Femur (tissue), 1 donor: ENCODE measurements at places on chromosomes 2 and 18.

GRCh38 chr2:64467096-64467843 lies 13.3 kb downstream of the LGALSL start:
- DNase-seq, result peak; percentile 44

DNA sequence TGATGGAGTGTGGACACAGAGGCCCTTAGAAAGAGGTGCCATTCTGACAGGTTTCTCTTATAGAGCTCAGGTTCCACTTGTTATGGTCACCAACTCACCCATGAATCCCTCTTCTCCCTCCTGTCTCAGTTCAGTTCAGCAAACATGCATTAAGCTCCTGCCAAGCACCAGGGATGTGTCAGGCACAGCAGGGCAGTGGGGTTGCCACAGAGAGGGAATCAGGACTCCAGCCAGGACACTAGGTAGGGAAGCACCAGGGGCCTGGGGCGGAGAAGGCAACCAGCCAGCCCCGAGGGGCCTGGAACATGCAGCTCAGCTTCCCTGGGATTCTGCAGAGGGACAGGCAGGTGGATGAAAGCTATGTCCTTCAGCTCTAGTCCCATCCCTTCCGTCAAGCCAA lies 44.6 kb downstream of the TOGARAM2 start:
- DNase-seq, result no peak

DNA sequence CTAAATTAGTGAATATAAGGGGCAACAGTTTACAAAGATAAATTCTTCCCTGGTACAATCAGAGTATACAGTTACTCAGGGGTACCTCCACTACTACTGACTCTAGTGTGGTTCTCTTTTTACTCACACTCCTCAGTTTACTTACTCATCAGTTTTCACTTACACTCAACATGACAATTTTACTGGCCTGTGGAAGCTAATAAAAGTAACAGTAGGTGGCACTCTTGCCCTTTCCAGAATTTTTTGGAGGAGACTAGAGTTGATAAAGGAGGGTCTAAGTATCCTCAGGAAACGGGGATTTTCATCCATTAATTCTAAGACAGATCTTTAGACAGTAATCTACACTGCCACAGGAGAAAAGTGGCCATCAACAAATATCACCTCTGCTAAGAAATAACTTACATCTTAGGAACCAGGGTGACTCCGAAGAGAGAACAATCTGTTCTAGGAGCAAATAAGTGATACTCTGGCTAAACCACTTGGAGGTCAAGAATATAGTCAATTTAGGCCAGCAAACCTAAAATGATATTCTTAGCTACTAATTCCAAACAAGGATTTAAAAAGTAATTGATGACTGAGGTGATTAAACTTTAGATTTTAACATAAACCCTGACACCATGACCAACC lies 61.3 kb downstream of the ATL2 start:
- DNase-seq, result no peak

DNA sequence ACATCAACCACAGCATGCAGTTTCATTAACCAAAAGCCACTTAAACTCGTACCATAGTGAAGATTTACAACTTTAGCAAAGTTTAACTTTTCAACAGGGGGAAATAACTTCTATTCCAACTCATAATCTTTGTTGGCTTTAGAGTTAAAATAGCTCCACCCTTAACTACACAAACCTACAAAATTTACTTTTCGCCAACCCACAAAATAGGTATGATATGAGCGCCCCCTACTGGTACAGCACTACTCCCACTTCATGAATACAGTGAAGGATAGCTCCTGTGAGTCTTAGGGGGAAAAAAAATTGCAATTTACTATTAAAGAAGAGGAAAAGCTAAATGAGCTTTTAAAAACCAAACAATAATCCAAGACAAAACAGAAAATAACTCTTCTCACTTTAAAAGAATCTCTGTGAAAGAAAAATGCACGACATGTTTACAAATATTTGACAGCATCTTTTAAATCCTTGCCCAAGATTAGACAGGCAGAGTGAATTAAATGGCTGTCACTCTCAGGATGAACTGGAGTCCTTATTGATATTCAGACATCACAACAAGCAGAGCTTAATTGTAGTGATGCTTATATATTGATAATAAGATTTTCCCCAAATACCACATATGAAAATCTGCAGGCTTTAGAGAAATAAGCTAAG lies 32.2 kb downstream of the TMEFF2 start:
- peak; percentile 74 for DNase-seq

- peak; percentile 54 for DNase-seq
These were observed 62.0 kb downstream of the HNRNPLL start for GRCh38 chr2:38540580-38541286.

GRCh38 chr2:52072949-52073348 lies 1041.0 kb upstream of the NRXN1 start:
- no peak for DNase-seq

DNA sequence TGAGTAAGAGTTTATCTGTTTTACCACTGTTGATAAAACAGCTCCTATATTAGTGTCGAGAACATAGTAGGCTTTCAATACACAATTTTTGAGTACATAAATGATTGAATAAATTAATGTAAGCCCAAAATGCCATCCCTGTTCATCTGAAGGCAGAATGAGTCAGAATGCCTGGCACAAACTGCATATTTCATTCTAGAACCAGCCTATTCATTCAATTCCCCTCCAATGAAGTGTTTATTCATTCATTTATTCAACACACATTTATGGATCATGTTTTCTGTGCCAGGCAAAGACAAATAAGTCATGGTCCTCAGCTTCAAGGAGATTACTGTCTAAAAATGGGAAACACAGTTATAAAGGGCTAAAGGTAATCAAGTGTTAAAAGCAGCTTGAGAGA lies 22.8 kb upstream of the LCLAT1 start:
- no peak for DNase-seq

DNA sequence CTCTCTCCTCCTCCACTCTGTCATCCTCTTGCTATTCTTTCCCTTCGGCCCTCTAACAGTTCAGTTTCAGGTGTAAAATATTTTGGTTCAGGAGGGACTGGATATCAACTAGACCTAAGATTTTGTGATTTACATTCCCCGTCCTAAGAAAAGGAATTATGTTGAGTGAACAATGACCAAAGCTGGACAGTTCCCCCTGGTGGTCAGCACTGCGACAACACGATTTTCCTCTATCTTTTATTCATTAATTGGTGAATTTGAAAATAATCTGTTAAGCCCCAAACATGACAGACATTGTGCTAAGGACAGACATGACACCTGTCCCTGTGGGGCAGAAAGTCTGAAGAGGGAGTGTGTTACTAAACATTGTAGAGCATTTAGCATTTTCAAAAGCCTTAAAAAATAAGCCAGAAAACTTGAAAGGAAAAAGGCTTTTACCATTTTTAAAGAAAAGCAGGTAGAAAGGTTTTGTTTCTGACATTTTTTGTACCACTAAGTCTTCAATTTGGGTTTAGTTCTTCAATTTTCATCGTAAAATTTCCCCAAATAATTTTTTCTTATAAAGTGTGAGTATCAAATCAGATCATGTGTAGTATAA lies 28.4 kb upstream of the GTF2A1L start:
- peak; percentile 48 for DNase-seq

- no peak for DNase-seq
These were observed 198.5 kb downstream of the SP3 start for GRCh38 chr2:173766537-173767289.

DNA sequence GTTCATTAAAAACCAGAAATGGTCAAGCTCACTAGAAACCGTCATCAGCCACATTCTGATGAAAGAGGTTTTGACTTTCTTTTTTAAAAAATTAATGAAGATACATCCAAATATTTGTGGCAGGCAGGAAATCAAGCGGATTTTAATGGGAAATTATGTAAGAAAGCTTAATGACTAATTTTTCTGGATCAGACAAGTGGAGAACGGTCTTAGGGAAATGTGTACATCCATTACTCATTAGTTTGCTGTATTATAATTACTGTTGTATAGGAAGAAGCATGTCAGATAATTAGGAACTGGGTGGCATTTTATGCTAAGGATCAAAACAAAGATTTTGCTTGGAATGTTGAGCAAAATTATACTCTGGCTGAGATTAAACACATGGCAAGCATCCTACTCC lies 39.4 kb downstream of the AGAP1 start:
- no peak for DNase-seq

- peak; percentile 28 for DNase-seq
These were observed 1.4 kb upstream of the CD226 start for GRCh38 chr18:69948919-69949537.

GRCh38 chr2:74922592-74923227 lies 35.7 kb upstream of the POLE4 start:
- DNase-seq, result no peak

DNA sequence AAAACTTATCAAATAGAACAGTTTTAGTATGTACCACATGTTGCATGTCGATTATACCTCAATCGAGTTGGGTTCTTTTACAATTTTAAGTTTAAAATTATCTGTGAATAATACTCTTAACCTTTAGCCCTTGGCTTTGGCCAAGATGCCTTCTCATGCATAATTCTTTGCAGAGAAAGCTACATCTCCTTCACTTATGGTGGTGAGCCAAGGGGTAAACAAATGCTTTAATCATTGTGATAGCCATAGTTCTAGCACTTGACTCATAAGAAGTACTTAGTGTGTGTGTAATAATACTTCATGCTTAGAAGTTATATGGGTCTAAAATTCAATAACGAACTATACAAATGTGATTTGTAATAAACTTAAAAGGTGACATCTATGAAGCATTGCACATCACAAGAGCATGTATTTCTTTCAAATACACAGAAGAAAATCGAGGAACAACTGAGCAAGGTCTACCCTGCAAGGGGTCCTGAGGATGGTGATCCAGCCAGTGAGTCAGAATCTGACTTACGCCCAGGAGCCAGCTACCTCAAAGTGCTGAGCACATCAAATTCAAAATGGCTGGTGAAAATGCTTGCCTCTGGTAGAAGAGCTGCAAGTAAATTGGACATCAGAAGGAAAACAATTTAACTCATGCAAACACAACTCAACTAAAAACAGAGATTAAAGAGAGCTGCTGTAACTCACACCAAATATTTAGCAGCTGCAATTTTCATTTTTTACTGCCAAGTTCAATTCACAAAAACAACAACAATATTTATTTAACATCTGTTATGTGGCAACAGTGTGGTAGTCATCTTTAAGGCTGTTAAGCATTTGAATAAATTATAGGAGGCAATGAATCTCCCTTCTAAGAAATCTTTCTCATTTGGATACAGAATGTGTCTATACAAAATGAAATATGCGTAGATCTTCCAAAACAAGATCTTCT lies 23.8 kb upstream of the TTC39C start:
- no peak for DNase-seq

DNA sequence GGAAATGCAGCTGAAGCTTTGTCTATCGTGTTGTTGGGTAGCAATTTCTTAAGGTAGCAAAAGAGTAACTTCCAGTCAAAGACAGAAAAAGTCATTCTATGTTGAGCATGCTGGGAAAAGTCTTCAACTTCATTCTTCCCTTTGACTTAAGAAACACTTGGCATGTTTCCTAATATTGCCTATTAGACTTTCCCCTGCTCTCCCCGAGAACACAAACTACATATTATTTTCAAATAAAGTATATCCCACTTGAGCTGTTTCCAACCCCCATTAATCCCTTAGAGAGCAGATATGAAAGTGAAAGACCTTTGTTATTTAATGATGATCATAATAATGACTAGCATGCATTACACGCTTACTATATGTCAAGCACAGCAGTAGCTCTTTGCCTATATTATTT lies 136.0 kb upstream of the SPOPL start:
- DNase-seq, result no peak

GRCh38 chr2:238106339-238106697 lies 6.2 kb downstream of the ESPNL start:
- DNase-seq, result no peak

DNA sequence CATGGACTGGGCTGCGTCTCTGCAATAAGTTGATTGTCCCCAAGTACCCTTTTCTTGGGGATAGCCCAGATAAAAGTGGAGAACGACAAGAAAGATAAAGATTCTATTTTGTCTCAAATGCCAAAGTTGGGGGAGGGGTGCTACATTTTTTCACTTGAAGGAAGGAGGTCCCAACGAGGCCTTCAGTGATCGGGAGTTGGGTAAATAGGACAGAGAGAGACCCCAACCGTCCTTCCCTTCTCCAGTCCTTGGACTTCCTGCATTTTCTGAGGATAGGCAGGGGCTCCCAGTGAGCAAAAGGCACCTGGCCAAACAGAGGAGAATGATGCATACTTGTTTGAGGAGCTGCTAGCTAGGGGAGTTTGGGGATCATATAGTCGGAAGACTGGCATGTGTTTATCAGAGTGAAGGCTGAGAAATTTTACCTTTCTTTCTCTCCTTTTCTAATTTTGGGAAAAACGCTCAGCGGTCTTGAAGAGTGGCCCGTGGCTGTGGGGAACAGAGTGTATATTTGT lies 3.5 kb upstream of the EN1 start:
- no peak for DNase-seq

DNA sequence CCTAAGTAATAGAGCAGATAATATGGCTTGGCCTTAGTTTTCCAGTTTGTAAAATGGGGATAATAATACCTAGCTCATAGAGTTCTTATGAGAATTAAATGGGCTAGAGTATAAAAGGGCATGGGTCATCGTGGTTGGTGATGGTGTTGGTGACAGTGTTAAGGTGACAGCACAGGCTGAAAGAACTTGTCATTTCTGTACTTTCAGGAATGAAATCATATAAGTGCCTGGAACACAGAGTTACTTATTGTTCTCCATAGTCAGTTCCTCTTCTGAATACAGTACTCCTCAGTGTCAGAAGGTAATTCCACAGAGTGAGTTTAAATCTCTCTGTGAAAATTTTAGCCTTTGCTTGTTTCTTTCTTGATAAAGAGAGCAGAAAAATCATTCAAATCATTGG lies 42.4 kb downstream of the KIF5C start:
- DNase-seq, result no peak

GRCh38 chr2:3588084-3588483 lies 6.8 kb upstream of the COLEC11 start:
- no peak for DNase-seq

- no peak for DNase-seq
These were observed 31.0 kb downstream of the ABCA12 start for GRCh38 chr2:215107216-215108056.

DNA sequence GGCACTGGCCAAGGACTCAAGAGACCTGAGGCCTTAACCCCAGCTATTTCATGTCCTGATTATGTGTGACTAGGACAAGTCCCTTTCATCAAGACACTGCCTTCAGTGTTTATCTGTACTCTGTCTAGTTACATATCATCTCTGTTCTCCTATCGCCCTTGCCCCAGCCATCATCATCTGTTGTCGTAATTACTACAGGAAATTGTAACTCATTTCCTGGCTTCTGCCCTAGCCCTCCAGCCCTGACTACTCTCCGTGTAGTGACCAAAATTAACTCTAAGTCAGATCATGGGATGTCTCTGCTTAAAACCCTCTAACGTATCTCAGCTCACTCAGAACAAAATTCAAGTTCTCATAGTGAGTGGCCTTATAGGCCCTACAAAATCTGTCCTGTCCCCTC lies 49.3 kb upstream of the LAPTM4A start:
- no peak for DNase-seq

DNA sequence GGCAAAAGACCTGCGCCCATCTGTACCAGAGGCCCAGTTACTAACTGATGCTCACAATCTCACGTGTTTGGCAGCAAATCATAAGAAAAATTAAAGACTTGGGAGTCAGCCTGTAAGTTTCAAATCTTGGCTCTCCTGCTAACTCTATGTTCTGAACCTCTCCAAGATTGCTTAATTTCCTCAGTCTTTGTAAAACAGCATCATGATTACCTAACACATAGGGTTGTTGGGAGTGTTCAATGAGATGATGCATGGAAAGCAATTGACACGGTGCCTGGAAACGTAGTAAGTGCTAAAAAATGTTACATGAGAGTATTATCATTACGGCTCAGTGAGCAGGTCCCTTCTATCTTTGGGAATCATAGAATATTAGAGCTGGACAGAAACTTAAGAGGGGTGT lies 497.6 kb upstream of the TCF4 start:
- peak; percentile 62 for DNase-seq

- DNase-seq, result no peak
These were observed 91.3 kb downstream of the ZNF804A start for GRCh38 chr2:184689638-184690037.
